ENCODE measurements at places on chromosomes 5 and 9. TPM values are rescaled to one million over a fixed set of nuclear protein-coding genes. Genes with fewer than 3 reads are reported as not detected.

GRCh38 chr5:178305801-178306200, 73.2 kb upstream of the PHYKPL start:
- H3K4me3 ChIP-seq, result no peak overlapping the region
- H3K27me3 ChIP-seq, result no peaks in the 10 kb centered on the region
- no peak overlapping the region for H3K27ac ChIP-seq
- DNase-seq, result no peak

DNA sequence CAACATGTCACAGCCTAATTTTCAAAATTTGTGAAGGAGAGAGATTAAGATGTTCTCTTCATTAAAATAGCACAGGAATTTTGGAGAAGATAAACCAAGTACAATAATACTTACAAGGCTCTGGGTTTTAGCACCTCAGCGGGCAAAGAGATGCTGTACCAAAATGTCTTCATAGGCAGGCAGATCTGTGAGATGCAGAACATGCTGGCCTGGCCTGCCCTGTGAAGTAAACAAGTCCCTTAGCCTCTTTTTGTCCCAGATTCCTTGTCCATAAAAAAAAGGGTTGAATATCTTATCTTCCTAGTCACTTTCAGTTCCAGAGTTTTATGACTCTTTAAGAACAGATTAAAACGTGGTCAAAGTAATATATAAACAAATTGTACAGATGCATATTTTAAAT, 53.0 kb upstream of the C6 start:
- H3K27me3 ChIP-seq, result no peaks in the 10 kb centered on the region
- no peak overlapping the region for H3K27ac ChIP-seq
- no peak for DNase-seq
- H3K36me3 ChIP-seq, result no peaks in the 10 kb centered on the region
- no peak overlapping the region for H3K4me3 ChIP-seq

DNA sequence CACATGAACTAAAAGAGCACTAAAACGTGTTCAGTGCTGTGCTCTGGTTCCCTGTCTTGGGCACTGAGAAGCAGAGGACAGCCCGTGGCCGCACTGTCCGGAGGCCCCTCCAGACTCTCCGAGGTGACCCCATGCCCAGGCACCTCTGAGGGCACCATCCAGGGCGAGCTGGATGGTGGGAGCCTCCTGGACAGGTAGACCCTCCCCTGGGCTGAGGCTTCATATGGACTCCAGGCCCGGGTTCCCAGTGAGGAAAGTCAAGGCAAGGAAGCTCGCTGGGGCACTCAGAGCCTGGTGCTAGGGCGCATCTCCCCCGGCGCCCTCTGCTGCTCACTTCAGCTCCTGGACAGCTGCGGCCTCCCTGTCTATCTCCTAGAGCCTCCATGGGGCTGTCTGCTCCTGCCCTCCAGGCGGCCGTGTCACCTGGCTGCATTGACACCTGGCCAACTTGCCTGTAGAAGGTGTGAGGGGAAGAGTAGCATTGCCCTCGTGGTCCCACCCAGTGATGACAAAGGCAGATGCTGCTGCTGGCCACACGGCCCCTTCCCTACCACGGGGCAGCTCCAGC, 178.2 kb upstream of the IRX1 start:
- H3K4me3 ChIP-seq, result no peak overlapping the region
- H3K4me1 ChIP-seq, result no peaks in the 10 kb centered on the region
- no peak overlapping the region for H3K27ac ChIP-seq
- H3K36me3 ChIP-seq, result no peaks in the 10 kb centered on the region

DNA sequence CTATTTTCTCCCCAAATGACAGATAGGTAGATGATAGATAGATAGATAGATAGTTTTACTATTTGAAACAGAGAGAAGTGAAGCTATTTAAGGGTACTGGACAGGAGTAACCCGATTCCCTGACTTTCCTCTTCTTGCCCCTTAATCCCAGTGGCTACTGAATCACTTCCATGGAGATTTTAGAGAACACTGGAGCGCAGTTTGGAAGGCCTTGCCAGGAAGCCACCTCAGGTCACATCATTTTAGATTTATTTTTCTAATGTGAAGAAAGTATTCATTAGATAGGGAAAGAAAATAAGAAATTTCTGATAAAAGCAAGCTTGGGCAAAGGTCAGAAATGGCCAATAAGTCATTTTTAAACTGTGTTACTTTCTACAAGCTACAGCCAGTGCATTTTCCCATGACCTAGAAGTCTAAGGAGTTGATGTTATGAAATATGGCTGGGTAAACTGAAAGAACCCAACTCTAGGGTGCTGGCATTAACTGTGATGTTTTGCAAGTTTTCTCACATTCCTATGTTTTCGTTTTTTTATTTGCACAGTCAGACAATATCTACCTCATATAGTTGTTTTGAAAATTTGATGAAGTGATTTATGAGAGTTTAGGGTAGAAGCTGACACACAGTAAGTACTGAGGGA, 544.7 kb upstream of the PTGER4 start:
- no peak for DNase-seq
- no peak overlapping the region for H3K4me3 ChIP-seq
- no peaks in the 10 kb centered on the region for H3K36me3 ChIP-seq
- H3K27me3 ChIP-seq, result no peaks in the 10 kb centered on the region
- H3K27ac ChIP-seq, result no peak overlapping the region
- no peaks in the 10 kb centered on the region for H3K4me1 ChIP-seq

GRCh38 chr5:128100860-128101557, 17.4 kb downstream of the SLC12A2 start:
- H3K4me1 ChIP-seq, result peaks cover 5% of the 10 kb centered on the region
- H3K36me3 ChIP-seq, result no peaks in the 10 kb centered on the region
- DNase-seq, result no peak
- H3K27ac ChIP-seq, result no peak overlapping the region

- H3K27me3 ChIP-seq, result no peaks in the 10 kb centered on the region
- no peak for DNase-seq
- no peak overlapping the region for H3K4me3 ChIP-seq
- H3K36me3 ChIP-seq, result no peaks in the 10 kb centered on the region
- H3K4me1 ChIP-seq, result no peaks in the 10 kb centered on the region
These were observed 479.6 kb downstream of the ACTL7B start for GRCh38 chr9:108376140-108376539.

Gene DEPDC1B
- total RNA-seq, result not detected

Gene LCN9
- not detected for total RNA-seq

Gene TMEM215
- total RNA-seq, result not detected

- peak overlapping the region; percentile 74 for H3K27ac ChIP-seq
- no peaks in the 10 kb centered on the region for H3K27me3 ChIP-seq
- no peaks in the 10 kb centered on the region for H3K36me3 ChIP-seq
- H3K4me3 ChIP-seq, result no peak overlapping the region
- peak; percentile 36 for DNase-seq
These were observed 665.5 kb upstream of the ZNF608 start for GRCh38 chr5:125411744-125412560.

GRCh38 chr9:125523681-125524080, 183.3 kb downstream of the MAPKAP1 start:
- H3K27me3 ChIP-seq, result no peaks in the 10 kb centered on the region
- DNase-seq, result no peak
- no peaks in the 10 kb centered on the region for H3K36me3 ChIP-seq
- peaks cover 41% of the 10 kb centered on the region for H3K4me1 ChIP-seq
- no peak overlapping the region for H3K4me3 ChIP-seq
- H3K27ac ChIP-seq, result no peak overlapping the region

Gene CCNG1
- 293 TPM for total RNA-seq

GRCh38 chr5:168801567-168801966, 222.4 kb upstream of the PANK3 start:
- H3K27ac ChIP-seq, result no peak overlapping the region
- H3K4me3 ChIP-seq, result no peak overlapping the region
- no peak for DNase-seq
- no peaks in the 10 kb centered on the region for H3K36me3 ChIP-seq
- no peaks in the 10 kb centered on the region for H3K4me1 ChIP-seq

DNA sequence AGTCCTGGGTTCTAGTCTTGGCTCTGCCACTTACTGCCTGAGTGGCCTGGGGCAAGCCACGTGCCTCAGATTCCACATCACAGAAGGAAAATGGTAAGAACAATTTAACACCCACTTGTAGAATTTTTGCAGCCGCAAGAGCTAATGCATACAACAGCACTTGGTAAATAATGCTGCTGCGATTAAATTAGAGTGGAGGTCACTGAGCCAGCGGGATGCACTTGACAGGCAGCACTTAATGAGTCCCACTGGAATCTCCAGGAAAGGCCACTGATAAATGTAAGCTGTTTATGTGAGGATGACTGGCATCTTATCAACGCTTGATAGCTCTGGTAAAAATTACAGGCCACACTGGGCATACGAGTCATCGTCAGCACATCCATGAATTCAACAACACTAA, 59.4 kb upstream of the UBTD2 start:
- no peak overlapping the region for H3K27ac ChIP-seq
- no peaks in the 10 kb centered on the region for H3K27me3 ChIP-seq
- H3K4me1 ChIP-seq, result no peaks in the 10 kb centered on the region
- H3K36me3 ChIP-seq, result no peaks in the 10 kb centered on the region

GRCh38 chr9:115104908-115105307, 13.0 kb downstream of the TNC start:
- no peaks in the 10 kb centered on the region for H3K36me3 ChIP-seq
- H3K4me1 ChIP-seq, result no peaks in the 10 kb centered on the region
- DNase-seq, result no peak
- H3K4me3 ChIP-seq, result no peak overlapping the region
- H3K27ac ChIP-seq, result peak overlapping the region; percentile 83

- peaks cover 22% of the 10 kb centered on the region for H3K36me3 ChIP-seq
- no peak overlapping the region for H3K27ac ChIP-seq
- no peaks in the 10 kb centered on the region for H3K27me3 ChIP-seq
- DNase-seq, result no peak
- peaks cover 10% of the 10 kb centered on the region for H3K4me1 ChIP-seq
These were observed 28.6 kb downstream of the SLC36A1 start for GRCh38 chr5:151476016-151476415.

Gene BTNL9
- 12.9 TPM for total RNA-seq

Gene ACOT12
- total RNA-seq, result not detected

Gene DHFR
- 30.7 TPM for total RNA-seq

DNA sequence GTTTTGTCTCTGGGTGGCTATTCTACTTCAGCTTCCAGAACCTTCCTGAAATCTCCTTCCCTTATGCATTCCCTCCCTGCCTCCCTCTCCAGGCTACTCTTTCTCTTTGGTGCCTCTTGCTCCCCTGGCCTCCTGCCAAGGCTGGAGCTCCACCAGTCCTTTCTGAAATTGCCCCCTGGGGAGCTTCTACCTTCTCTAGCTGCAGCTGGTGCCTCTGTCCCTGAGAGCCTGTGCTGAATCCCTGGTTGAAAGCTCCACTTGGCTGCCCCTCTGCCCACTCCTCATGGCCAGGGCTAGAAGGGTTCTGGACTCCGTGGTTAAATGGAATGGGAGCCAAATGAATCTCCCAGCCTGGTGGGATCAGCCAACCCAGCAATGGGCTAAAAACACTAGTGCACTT, 80.1 kb downstream of the COL15A1 start:
- H3K27ac ChIP-seq, result no peak overlapping the region
- peaks cover 3% of the 10 kb centered on the region for H3K4me1 ChIP-seq
- no peak overlapping the region for H3K4me3 ChIP-seq
- no peak for DNase-seq
- H3K36me3 ChIP-seq, result no peaks in the 10 kb centered on the region

Gene PCDHGA9
- total RNA-seq, result 2.2 TPM

DNA sequence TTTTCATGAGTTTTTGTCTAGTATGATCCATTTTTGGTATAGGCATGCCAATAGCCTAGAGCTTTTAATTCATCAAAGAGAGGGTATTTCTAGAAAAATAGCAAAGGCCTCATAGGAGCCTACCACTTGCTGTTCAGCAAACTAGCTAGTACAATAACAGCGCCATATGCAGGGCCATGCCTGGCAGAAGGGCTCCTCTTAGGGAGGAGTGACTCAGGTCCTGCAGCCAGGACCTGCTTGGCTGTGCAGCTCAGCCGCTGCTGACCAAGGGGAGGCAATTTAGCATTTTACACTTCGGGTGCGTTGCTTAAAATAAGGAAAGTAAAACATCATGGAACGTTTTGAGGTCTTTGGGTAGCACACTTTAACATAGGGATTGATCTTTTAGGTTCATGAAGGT, 100.6 kb downstream of the TRIO start:
- no peak overlapping the region for H3K27ac ChIP-seq
- H3K27me3 ChIP-seq, result no peaks in the 10 kb centered on the region
- DNase-seq, result no peak
- H3K4me1 ChIP-seq, result peaks cover 25% of the 10 kb centered on the region
- no peaks in the 10 kb centered on the region for H3K36me3 ChIP-seq
- H3K4me3 ChIP-seq, result no peak overlapping the region

GRCh38 chr5:168114444-168115017, 176.9 kb upstream of the WWC1 start:
- peak; percentile 82 for DNase-seq
- no peaks in the 10 kb centered on the region for H3K36me3 ChIP-seq
- no peak overlapping the region for H3K4me3 ChIP-seq
- H3K27ac ChIP-seq, result no peak overlapping the region

DNA sequence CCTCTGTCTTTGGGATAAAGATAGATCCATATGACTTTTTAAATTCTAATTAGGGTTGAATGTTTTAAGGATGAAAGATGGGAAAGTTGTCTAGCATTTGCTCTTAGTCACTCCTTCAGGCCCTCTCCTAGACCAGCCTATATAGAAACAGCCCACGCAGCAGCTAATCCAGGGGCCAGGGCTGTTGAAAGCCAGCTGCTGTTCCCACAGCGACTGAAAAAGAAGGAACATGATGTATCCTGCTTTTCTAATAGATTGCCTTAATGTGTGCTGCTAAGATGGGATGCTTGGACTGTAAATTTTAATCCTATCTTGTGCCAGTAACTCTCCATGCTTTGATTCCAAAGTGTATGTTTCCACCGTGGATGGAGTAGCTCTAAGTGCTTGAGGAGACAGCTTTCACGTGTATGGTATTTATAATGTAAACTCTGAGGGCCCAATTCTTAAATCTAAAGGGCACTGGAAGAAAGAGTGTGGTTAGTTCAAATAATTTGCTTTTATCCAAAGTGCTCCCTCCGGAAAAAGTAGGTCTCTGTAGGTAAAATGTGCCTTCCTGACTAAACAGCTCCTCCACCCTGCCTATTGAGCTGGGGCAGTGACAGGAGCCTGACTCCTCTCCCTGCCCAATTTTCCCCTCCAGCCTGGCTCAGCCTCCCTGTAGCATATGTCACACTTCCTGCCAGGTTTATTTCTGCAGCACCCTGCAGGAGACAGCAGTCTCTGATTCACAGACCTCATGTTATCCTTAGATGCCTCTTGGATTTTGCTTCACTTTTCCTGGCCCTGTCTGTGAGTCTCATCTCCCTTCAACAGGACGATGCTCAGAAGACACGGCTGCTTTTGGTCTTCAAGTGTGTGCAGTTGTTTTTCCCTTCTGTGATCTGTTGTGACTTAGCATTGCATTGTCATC, 33.2 kb downstream of the SLC36A1 start:
- peak; percentile 17 for DNase-seq
- H3K27me3 ChIP-seq, result no peaks in the 10 kb centered on the region
- peaks cover 16% of the 10 kb centered on the region for H3K36me3 ChIP-seq
- no peak overlapping the region for H3K4me3 ChIP-seq

Gene GPRIN1
- 9.7 TPM for total RNA-seq

GRCh38 chr5:137264041-137264440, 235.1 kb downstream of the SPOCK1 start:
- no peak overlapping the region for H3K4me3 ChIP-seq
- no peaks in the 10 kb centered on the region for H3K4me1 ChIP-seq
- no peaks in the 10 kb centered on the region for H3K27me3 ChIP-seq
- no peak overlapping the region for H3K27ac ChIP-seq
- no peaks in the 10 kb centered on the region for H3K36me3 ChIP-seq
